GM18507 (cell line): ENCODE measurements at places on chromosomes 11 and 22.

GRCh38 chr11:109405671-109406070 lies 16.3 kb upstream of the C11orf87 start:
- DNase-seq = no peak

- DNase-seq = no peak
Observed at GRCh38 chr22:38177926-38178604, 3.6 kb downstream of the PLA2G6 start.

DNA sequence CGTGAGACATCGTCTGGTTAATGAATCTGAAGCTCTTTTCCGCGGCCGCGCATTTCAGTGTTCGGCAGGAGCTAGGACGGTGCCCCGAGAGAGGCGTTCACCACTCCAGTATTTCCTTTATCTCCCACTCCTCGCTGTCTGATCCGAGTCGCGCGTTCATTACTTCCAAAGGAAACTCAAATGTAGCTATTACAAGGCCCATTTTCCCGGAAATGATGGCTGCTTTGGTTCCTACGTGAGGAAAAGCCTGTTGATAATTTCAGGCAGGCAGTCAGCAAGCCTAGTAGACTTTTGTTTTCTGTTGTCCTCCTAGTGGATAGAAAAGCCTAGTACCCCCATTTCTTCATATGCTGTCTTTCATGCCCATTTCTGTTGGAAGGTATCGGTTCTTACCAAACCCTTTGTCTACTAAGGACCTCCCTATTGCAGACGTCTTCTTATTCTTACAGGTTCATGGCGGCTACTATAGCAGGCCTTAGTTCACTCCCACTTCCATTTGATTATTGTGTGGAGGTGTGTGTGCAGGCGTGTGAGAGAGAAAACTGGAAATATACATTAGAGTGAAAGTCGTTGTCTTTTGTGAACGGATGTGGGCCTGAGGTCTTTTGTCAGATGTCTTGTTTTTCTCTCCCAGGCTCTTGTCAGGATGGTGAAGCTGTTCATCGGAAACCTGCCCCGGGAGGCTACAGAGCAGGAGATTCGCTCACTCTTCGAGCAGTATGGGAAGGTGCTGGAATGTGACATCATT lies 737 bp downstream of the RBM4 start:
- DNase-seq = no peak

DNA sequence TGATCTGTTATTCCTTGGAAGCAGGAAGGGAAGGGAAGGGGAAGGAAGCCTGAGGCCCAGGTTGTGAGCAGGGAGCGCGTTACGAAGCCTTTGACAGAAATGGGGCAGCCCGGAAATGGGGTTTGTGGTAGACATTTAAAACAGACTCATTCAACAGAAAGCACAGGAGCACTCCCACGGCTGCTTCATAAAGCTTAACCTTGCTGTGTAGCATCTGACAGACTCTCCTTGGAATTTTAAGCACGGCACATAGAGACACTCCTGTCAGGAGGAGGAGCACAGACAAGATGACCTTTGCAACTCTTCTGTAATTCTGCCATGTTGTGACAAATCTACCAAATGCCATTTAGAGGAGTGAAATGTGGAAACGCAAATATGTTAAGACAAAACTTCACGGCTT lies 131.6 kb downstream of the FBXO7 start:
- DNase-seq = no peak

DNA sequence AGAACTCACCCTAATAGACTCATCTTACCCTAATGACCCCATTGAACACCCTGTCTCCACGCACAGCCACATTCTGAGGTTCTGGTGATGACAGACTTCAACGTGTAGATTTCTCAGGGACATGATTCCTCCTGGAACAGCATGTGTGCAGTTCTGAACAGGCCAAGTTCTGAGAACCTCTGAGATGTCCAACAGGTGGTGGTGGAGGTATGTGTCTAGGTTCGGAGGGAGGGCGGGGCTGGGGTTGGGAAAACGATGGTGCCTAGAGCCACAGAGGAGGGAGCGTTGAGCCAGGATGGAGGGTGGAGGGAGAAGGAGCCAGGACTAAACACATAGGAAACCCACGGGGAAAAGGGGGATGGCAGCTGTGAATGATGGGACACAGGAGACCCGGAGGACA lies 43.4 kb upstream of the FBLN1 start:
- no peak for DNase-seq

GRCh38 chr11:71103266-71103665 lies 149.1 kb downstream of the SHANK2 start:
- DNase-seq = no peak

DNA sequence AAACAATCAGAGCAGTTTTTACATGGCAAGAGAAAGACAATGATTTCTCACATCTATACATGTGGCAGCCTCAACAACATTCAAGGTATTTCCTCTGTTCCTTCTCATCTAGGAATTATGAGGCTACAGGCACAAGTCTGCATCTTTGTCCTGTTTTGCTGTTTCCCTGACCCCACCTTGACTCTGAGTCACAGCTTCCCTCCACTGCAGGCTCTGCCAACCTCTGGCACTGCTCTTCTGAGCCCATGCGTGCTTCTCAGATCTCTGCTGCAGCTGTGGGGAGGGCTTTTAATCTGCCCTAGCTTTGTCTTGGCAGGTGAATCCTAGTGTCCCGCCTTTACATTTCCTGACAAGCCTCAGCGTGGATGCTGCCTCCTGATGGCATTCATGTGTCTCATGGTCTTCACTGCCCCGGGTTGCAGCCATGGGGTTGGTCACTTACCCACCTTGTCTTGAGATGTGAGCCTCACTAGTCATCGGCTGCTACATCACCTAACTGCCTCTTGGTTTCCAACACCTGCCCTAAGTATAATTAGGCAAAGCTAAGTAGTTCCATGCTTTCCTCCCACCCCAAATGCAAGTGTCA lies 578.5 kb downstream of the TBC1D22A start:
- DNase-seq = no peak

DNA sequence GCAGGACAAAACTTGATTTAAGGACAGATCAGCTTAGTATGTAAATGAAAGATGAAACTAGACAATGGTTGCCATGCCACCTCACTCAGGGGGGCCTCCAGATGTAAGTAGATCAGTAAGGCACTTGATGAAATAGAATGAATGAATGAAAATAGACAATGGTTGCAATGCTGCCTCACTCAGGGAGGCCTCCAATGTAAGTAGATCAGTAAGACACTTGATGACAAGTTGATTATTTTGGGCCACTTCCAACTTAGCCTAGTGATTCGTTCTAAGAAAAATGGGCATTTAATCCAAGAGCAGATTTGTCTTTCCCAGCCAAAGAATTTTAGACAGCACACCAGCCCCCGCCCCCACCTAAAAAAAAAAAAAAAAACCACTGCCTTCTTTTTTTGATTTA lies 19.2 kb upstream of the SLC5A12 start:
- DNase-seq = no peak

DNA sequence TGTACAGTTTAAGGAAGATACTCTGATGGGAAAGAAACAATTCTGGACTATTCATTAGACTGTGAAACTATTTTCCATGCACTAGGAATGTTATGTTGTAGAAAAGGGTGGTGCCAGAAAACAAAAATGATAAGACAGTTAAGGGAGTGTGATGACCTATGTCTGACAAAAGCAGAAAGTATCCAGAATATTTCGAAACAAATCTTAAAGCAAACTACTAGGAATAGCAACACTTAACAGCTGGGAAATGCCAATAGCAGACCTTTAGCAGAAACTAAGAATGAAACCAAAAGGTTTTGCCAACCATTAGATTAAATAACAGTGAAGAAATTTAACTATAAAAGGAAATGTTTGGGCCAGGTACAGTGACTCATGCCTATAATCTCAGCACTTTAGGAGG lies 3.3 kb upstream of the ARHGAP20 start:
- no peak for DNase-seq

DNA sequence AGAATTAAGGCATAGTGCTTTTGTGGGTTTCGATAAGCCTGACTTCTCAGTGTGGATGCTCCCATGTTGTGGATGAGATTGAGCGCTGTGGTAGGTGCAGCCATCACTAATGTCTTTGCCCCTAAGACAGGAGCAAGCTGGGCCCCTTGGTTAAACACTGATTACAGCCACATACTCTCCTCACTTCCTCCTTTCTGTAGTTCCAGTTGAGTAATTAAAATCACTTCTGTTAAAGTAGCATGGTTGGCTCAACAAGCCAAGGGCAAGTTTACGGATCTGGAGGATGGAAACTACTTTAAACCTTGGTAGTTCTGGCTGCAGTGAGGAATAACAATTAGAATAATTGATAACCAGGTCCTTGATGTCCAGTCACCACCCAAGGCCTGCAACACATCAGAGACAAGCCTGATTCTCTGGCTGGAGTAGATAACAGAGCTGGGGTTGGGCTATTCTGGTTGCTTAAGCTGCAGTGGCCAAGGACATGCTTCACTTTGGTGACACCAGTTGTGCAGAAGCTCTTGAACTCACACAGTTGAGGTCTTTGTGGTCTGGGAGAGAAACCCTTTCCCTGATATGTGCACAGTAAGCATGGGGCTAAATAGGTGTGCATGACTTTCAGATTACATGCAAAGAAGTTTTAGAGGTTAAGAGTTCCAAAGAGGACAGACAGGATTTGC lies 81.3 kb downstream of the KIRREL3 start:
- no peak for DNase-seq

DNA sequence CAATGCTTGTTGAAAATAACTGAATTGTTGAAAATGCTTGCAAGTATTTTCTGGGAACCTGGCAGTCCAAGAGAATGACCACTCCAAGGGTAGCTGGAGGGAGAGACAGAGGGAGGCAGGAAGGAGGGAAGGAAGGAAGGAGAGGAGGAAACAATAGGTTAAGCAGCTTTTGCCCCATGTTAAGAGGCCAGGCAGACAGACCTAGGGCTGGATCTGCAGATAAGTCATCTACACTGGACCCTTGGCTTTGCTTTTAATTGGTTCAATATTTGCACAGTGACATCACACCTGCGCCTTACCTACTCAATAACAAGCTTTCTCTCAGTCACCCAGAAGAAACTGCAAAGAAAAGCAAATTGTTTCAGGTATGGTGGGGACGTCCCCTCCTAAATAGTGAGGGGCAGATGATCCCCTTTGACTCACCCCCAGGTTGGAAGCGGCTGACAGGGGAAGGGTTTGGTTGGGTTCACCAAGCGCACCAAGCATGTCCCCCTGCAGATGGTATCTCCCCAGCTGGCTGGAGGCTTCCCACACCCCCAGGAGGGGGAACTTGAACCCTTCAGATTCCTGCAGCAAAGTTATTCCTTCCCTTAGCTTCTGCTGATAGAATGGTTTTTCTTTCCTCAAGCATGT lies 24.3 kb downstream of the MYH9 start:
- no peak for DNase-seq

DNA sequence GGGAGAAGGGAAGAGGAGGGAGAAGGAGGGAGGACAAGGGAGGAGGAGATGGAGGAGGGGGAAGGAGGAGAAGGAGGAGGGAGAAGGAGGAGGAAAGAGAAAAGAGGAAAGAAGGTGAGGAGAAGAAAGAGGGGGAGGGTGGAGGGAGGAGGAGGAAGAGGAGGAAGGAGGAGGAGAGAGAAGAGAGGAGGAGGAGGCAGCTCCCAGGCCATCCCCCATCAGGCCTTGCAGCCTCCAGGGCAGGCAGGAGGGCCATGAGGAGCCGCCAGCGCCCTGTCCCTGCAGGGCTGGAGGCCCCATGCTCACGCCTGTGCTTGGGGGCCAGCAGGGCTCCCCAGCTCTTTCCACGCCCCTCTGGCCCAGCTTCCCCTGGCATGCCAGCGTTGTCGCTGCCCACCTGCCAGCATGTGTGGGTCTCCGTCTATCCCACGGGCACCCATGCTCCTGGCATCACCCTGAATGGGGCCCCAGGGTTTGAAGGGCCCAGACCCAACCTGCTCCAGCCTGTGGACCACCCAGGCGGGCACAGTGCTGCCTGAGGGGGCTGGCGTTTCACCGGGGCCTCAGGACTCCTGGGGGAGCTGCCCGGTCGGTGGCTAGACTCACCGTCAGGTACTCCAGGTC lies 5.2 kb downstream of the TSPAN32 start:
- DNase-seq = no peak

DNA sequence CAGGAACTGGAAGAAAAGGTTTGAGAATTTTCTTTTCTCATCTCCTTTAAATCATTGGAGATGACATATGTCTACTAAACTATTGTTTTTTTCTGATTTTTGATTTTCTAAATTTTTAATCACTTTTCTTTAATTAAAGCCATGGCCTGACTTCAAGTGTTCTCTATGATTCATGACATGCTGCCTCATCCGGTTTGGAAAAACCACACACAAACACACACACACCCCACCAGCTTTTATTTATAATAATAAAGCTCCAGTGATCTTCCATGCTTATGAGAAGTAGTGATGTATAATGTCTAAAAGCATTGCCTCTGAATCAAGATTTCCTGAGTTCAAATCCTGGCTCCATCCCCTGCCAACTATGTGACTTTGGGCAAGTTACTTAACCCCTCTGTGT lies 179.2 kb downstream of the SPON1 start:
- no peak for DNase-seq

DNA sequence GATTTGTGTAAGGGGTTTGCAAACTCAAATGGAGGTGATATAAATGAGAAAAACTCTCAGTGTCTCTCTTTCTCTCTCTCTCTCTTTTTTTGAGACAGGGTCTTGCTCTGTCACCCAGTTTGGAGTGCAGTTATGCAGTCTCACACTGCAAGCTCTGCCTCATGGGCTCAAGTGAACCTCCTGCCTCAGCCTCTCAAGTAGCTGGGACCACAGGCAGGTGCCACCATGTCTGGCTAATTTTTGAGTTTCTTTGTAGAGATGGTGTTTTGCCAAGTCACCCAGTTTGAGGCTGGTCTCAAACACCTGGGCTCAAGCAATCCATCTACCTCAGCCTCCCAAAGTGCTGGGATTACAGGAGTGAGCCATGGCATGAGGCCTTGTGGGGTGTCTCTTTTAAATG lies 2.9 kb downstream of the BIRC3 start:
- no peak for DNase-seq

DNA sequence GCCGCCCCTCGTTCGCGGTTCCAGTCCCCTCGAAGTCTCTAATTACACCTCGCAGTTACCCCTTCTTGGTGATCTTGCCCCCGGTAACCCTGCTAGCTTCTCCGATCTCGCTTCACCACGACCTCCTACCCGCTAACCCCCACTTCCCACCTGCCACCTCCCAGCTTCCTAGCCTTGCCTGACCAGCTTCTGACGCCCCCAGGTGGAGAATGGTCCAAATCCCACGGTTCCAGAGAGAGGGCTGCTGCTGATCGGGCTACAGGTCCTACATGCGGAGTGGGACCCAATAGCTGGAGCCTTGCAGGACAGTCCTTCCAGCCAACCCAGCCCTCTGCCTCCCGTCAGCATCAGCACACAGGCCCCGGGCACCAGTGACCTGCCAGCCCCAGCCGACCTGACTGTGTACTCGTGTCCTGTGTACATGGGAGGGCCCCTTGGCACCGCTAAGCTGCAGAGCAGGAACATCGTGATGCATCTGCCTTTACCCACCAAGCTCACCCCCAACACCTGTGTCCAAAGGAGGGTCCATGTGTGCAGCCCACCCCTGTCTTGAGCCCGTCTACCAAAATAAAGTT lies 31.9 kb downstream of the RRP8 start:
- DNase-seq = no peak

GRCh38 chr11:19946681-19947080 lies 213.6 kb downstream of the DBX1 start:
- no peak for DNase-seq

GRCh38 chr11:112889446-112889845 lies 71.8 kb upstream of the NCAM1 start:
- DNase-seq = no peak
